ENCODE measurements at places on chromosomes 5 and 9. TPM values are rescaled to one million over a fixed set of nuclear protein-coding genes. Genes with fewer than 3 reads are reported as not detected.

GRCh38 chr9:82010711-82011110, 22.1 kb downstream of the SPATA31D1 start:
- no peak for DNase-seq

GRCh38 chr5:22793463-22793862, 59.7 kb downstream of the CDH12 start:
- no peak for DNase-seq

- DNase-seq, result no peak
Observed at GRCh38 chr5:39100851-39101396, 26.7 kb upstream of the RICTOR start.

- peak; percentile 3 for DNase-seq
Observed at GRCh38 chr5:31990701-31991110, 183.4 kb downstream of the GOLPH3 start.

- no peak for DNase-seq
Observed at GRCh38 chr5:117425163-117425562, 850.5 kb upstream of the SEMA6A start.

- no peak for DNase-seq
Observed at GRCh38 chr9:96071076-96071814, 195.8 kb downstream of the ERCC6L2 start.

DNA sequence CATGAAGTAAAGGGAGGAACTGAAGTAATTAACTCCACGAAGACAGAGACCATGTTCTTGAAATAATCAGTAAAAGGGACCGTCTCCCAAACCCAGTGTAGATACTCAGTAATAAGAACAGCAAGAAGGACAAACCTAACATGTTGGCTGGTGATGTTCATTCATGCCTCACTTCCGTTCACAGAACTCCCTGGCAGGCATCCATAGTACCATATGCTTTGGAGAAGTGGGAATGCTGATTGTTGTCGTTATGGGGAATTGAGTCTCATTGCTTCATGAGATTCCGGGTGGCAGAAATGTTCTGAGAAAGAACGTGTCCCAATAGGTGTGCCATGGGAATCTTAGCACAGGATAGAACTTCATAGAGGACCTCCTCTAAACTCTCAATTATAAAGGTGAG, 452.3 kb downstream of the ZSWIM6 start:
- no peak for DNase-seq

DNA sequence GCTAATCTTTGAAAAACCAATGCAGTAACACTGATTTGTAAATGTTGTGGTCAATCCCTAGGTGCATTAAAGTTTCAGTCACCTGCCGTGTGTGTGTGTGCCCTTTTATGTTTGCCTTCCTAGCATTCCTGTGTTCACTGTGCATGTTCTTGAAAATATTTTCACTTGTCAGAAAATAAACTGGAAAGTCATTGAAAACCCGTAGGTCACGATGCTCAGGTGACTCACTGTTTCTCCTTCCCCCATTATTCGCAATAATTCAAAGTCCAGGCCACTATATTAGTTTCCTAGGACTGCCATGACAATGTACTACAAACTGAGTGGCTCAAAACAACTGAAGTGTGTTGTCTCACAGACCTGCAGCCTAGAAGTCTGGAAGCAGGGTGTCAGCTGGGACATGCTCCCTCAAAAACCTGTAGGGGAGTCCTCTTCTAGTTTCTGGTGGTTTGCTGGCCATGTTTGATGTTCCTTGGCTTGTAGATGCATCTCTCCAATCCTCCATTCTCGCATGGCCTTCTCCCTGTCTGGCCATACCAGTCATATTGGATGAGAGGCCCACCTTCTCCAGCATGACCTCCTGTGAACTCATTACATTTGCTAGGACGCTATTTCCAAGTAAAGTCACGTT, 29.3 kb downstream of the MARVELD2 start:
- DNase-seq, result no peak

- DNase-seq, result no peak
Observed at GRCh38 chr9:124174433-124174832, 83.3 kb upstream of the NEK6 start.

GRCh38 chr9:79193001-79193400, 378.8 kb upstream of the TLE4 start:
- DNase-seq, result no peak

- no peak for DNase-seq
Observed at GRCh38 chr5:83313436-83313835, 158.1 kb upstream of the VCAN start.

GRCh38 chr9:124331580-124331979, 73.8 kb downstream of the NEK6 start:
- DNase-seq, result no peak

- peak; percentile 14 for DNase-seq
Observed at GRCh38 chr9:127626752-127627493, 14.8 kb downstream of the STXBP1 start.

- DNase-seq, result no peak
Observed at GRCh38 chr5:80676706-80677105, 21.9 kb upstream of the DHFR start.

DNA sequence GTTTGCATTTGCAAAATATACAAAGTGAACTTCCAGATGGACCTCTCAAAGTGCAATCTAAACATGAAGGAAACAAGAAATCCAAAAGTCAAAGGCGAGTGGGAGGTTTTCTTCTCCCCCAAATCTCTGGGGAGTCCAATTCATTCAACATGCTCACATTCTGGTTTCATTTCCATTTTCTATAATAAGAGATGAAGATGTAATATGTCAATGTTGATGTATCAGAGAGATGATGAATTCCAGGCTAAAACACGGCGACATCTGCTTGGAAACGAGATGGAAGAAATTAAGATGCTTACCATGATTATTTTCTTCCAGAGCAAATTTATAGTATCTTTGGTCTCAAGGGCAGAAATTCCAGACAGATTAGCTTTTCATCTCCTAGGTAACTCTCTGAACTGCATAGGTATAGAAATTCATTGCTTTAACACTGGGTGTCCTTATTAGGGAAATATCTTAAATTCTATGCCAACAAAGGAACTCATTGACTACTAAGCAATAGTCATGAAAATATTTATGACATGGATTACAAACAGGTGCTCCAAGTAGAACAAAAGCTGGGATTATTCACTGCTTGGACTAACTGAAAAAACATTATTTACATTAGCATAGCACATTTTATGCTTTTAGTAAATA, 287.9 kb downstream of the SEC61B start:
- DNase-seq, result no peak

DNA sequence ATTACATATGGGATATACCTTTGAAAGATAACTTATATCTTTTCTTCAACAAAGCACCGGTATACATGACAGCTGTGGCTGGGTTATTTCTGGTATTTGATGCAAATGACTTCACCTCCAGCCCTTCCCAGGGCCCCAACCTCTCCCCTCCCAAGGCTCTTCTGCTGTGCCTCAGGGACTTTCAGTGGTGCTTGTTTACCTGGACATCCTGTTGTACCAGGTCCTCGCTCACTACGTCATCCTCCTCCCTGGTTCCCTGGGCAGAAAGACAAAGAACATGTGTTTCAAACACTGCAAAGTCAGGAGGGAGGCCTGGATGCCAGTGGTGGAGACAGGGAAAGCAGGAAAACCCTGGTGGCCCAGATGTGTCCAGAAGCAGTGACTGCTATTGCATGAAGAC, 23.4 kb downstream of the ANXA6 start:
- DNase-seq, result no peak

- no peak for DNase-seq
Observed at GRCh38 chr9:97930972-97931371, 7.0 kb downstream of the HEMGN start.

- DNase-seq, result no peak
Observed at GRCh38 chr9:89675058-89675742, 70.4 kb downstream of the GADD45G start.

DNA sequence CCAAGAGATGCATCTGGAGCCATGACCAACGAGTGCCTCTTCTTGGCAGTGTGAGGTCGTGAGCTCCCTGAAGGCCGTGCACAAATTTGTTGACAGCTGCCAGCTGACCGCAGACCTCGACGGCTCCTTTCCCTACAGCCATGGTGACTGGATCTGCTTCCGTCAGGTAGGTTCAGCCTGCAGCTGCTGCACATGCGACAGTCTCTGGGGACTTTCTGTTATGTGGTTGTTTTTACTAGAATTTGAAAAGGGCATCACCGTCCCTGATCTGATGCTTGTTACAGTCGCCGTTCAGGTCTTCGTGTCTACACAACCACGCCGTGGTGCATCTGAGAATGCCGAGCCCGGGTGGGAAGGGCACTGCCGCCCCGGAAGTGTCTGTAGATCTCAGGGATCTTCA, 36.5 kb upstream of the LRRC14B start:
- no peak for DNase-seq

DNA sequence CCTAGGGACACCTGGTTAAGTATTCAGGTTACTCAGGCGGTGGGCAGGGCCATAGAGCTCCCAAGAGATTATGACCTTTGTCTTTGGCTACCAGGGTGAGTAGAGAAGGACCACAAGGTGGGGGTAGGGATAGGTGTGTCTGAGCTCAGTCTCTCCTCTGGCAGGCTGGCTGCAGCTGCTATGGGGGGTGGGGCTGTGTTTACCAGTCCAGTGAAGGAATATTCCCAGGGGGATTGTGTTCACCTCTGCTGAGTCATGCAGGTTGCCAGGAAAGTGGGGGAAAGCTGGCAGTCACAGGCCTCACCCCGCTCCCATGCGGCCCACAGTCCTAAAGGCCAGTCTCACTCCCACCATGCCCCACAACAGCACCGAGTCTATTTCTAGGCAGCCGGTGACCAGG, 53.6 kb upstream of the POU5F2 start:
- DNase-seq, result no peak

- no peak for DNase-seq
Observed at GRCh38 chr5:107216587-107216986, 454.1 kb downstream of the EFNA5 start.

Gene CYLC2
- total RNA-seq, result not detected

Gene CLIC3
- 11.3 TPM for total RNA-seq

Gene OSMR
- 103 TPM for total RNA-seq

Gene IQGAP2
- 57.5 TPM for total RNA-seq

Gene PRUNE2
- 55.3 TPM for total RNA-seq

Gene PKD2L2
- not detected for total RNA-seq

Gene SHISAL2B
- total RNA-seq, result not detected

Measured in sciatic nerve (tissue), 2 donors.